NCI-H460 (cell line): ENCODE measurements at places on chromosomes 7 and 10. TPM values are rescaled to one million over a fixed set of nuclear protein-coding genes. Genes with fewer than 3 reads are reported as not detected.

Gene HERC4
- total RNA-seq: 49.6 and 61.2 TPM in 2 replicates

GRCh38 chr10:105974803-105975456 lies 1189.6 kb downstream of the SORCS1 start:
- DNase-seq: peak; percentile 68

Gene GPR85
- total RNA-seq: 0.09 TPM in 1 of 2 replicates, not detected in the other

DNA sequence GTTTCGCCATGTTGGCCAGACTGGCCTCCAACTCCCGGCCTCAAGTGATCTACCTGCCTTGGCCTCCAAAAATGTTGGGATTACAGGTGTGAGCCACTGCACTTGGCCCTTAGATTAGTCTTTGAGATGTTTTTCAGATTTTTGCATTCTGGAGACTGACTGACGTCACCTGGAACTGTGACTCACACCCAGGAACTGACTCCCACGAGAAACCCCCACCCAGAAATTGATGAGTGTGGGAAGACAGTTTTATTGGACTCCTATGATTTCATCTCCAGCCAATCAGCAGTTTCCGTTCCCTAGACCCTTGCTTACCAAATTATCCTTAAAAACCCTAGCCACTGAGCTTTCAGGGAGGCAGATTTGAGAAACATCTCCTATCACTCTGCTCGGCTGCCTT lies 867.3 kb downstream of the TYW1 start:
- no peak for DNase-seq

DNA sequence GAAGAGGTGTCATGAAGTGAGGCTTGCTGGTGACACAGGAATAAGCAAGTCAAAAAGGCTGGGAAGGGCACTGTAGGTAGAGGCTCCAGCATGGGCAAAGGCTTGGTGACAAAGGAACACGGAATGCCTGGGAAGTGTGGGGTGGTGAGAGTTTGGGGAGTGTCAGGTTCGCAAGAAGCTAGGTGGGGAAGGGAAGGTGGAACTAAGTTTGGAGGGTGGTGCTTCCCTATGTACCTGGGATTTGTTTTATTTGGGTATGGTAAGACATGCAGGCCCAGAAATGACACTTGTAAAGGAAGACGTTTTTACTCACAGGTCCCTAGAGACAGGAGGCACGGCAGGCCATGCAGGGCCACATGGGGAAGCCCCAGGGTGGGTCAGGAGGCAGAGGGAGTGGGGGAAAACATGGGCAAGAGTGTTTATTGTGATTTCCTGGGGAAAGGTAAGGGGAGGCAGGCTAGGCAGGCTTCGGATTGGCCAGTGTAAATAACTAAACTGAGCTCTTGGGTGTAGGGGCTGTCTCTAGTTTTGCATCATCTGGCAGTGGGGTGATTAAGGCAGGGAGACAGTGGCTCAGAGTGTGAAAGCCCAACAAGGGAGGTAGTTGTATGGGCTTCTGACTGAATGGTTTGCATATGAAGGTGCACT lies 52.1 kb downstream of the SH2D4B start:
- no peak for DNase-seq
